ENCODE measurements at places on chromosomes 13 and 19.
A peak's percentile ranks its signal among the peaks of the same experiment; 100 is the strongest.

GRCh38 chr13:93307651-93308050, 81.0 kb downstream of the GPC6 start:
- no peak for DNase-seq

DNA sequence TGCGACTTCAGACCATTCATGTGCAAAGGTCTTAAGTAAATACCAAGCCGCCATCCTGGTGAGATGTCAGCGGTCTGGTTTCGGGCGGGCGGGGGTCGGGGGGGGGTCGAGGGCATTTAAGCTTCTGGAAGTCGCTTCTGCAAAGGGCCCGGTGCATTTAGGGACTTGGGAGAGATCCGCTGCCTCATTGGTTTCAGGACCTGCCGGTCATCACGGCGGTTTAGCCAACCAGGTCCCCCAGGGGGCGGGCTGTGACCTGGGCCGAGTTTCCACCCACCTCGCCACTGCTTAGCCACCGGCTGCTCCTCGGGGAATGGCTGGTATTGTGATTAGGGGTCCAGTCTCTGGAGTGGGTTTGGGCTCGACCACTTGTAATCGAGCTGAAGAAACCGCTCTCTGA, 7.8 kb downstream of the ANKLE1 start:
- DNase-seq: peak; percentile 95

GRCh38 chr13:72181661-72182060, 314.7 kb upstream of the DACH1 start:
- DNase-seq: no peak

GRCh38 chr13:102443249-102443648, 41.4 kb upstream of the FGF14 start:
- no peak for DNase-seq

DNA sequence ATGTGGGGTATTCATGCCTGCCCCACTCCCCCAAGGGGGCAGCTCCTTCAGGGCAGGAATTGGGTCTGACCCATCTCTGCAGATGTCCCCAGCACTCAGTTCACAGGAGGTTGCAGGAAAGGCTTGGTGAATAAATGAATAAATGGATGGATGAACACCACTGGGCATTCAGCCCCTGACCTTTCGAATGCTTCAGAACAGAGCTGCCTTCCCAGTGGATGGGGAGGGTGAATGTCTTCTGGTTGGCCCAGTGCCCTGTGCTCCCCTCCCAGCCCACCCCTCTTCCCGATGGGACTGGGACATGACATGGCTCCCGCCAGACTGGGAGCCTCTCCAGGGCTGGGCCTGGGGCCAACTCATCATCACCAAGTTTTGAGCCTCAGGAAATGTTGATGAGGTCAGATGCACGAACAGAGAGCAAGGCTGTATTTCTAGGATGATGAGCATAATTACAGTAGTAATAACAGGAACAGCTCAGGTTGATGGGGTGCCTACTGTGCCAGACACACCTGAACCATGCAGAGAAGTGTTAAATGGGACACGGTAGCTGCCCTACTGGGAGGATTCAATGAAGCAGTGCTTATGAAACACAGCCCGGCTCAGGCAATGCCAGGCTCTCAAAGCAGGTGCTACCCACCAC, 25.7 kb downstream of the VRK3 start:
- DNase-seq: no peak

DNA sequence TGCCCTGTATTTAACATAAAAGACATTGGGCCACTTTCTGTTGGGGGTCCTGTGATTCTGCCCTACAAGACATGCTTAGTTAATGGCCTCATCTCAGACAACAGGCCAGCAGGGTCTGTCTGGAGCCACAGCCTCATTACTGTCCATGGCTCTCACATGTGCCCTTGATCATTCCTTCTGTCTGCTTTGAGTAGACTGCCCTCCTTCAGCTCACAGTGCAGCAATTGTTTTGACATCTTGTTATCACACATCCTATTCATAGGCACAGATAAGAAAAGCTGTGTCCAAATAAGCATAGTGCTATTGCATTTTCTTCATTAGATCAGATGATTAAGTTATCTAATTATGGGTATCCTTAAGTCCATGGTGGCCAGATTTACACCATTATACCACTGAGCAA, 127.9 kb downstream of the KCTD12 start:
- DNase-seq: no peak

DNA sequence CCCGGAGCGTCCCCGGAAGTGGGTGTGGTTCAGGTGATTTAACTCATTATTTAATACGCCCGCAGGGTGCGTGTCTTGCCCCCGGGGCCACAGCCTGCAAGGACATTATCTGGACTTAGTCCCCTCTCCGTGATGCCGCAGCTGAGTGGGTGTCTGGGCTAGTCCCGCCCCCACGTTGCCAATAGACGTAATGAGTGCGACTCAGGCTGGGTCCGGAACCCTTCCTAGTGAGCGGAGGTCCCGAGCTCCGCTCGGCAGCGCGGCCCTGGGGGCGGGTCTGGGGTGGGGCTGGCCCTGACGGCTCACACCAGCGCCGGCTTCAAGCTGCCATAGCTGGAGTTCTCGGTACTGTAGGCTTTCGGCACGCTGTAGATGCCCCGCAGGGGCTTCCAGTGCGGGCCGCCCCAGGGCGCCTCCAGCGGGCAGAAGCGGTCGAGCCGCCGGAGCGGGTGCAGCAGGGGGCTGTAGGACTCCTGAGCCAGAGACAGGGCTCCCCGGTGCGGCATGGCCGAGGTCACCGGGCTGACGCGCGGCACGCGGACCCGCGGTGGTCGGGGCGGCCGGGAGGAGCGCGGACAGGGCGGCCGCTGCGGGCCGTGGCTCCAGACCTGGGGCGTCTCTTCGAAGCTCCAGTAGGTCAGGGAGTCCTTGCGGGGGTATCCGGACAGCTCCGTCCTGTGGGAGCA, 918 bp upstream of the LHB start:
- DNase-seq: peak; percentile 87

DNA sequence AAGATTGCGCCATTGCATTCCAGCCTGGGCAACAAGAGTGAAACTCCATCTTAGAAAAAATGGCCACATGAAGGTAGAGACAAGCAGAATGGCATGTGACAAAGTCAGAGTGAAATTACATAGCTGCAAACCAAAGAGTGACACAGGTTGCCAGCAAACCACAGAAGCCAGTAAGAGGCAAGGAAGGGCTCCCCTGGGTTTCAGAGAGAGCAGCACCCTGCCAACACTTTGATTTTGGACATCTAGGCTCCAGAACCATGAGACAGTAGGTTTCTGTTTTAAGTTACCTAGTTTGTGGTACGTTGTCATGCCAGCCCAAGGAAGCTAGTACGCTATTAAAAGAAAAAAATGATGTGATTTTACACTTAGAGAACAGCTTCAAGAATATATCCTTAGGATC, 1.9 kb downstream of the NLRP4 start:
- DNase-seq: no peak

DNA sequence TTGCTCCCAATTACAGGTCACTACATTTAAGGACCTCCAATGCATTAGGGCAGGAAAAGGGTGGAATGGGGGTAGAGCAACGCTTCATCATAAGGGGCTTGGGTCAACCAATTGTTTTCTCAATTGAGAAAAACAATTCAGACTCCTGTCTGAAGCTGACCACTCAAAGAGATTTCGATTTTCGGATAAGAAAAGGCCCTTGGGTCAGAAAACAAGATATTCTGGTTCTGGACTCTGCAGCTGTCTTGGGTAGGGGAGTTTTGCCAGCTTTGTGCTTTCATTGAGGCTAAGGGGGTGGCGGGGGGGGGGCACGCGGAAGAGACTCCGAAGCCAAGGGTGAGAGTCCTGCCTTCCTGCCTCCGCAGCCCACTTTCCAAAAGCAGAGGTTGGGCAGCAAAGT, 4.8 kb upstream of the ZNF98 start:
- no peak for DNase-seq

- peak; percentile 59 for DNase-seq
Measured at GRCh38 chr13:93004919-93005318, 221.7 kb upstream of the GPC6 start.

- DNase-seq: peak; percentile 77
Measured at GRCh38 chr19:4518345-4519171, at the start of gene PLIN4. Gene PLIN4 (minus strand): TSS chr19:4518486. CDS start chr19:4518272, 214 bp downstream.

DNA sequence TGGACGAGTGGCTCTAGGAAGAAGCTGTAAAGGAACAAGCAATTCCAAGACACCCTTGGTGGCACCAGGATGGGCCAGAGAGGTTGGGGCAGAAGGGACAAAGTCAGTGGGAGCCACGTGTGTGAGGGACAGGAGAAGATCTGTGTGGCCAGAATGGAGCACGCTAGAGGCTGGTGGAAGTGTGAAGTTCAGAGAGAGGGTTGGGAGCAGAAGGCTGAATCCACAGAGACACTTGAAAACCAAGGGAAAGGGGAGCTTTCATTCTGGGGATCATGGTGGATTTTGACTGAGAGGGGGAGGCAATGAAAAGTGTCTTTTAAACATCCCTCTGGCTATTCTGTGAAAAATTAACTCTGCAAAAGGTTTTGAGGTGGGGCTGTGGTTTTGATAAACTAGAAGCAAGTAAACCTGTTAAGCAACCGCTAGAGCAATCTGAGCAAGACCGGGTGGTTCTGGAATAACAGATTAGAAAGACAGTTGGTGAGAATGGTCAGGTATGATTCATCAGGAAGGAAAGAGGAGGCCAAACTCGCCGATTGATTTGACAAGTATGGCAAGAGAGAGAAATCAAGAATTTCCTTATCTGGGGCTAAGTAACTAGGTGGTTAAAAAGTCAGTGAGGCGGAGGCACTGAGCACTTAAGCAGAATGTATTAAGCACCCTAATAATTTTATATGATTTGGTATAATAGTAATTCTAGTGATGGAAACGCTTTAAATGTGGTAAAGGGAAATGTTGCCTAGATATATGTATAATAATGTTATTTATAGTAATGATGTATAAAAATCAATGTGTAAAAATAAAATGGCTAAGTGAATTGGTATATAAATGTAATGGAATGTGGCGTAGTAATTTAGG, 140.0 kb downstream of the MYO16 start:
- DNase-seq: no peak

DNA sequence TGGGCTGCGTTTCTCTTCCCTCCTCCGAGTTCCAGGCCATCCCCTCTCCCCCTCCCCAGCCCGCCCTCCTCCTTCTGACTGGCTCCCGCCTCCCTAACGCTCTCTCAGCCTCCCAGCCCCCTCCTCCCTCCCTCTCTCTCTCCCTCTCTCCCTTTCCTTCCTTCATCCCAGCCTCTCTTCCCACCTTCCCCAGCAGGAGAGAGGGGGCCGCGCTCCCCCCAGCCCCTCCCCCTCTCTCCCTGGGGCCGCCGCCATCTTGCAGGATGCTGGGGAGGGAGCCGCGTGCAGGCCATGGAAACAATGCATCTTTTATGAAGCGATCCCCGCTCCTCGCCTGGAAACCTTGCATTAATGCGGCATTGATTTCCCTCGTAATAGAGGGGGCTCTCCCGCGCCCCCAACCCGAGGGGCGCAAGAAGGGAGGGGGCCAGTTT, 42.6 kb upstream of the ADGRL1 start:
- DNase-seq: peak; percentile 95

DNA sequence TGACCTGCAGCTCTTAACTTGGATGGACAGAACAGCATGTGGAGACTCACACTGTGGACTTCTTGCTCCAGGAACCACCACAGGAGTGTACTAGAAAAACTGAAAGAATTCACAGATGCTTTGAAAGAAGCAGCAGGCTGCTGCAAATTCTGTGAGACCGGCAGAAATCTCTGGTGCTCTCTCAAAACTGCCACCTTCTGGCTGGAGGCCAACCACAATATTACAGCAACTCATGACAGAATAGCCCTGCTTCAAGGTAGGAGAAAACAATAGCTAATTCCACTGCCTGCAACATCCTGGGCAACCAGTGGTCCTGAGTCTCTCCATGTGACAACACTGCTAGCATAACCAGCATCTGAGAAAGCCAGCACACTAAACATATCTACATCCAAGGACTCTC, 26.9 kb downstream of the CDK8 start:
- DNase-seq: peak; percentile 55

GRCh38 chr13:113876346-113877148, 12.7 kb upstream of the GAS6 start:
- DNase-seq: peak; percentile 22

DNA sequence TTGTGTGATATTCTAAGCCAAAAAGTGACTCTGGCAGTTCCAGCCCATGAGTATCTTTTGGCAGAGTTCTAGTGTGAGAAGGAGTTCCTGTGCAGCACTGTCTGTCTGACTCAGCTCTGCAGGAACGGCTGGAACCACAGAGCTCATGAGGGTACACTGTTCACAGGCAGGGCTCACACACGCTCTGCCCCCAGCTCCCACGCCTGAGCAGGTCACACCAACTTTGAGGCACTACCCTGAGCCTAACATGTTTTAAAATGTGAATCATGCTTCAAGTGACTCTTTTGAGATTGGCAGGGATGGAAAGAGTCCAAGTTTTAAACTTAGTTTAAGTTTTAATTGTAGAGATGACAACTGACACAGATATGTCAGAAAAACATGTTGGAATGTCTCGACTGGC, 1203.3 kb downstream of the UQCRFS1 start:
- DNase-seq: no peak

- DNase-seq: no peak
Measured at GRCh38 chr19:7830272-7830771, 304 bp downstream of the EVI5L start.

DNA sequence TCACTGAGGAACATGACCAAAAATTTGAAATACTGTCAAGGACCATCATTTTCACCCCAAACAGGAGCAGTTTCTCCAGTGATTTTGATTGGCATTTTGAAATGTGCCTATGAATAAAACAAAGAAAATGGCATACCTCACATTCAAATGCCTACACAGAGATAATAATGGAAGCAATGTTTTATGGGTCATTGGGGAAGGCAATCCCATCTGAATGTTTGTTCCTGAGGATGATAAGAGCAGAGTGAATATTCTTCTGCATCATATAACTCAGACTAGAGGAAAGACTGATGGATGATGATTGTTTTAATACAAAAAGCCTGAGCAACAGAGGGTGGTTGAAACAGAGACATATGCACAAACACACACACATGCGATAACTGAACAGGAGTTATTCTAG, 2749.9 kb downstream of the PCDH9 start:
- DNase-seq: no peak

GRCh38 chr13:113946409-113947181, 27.3 kb downstream of the C13orf46 start:
- DNase-seq: no peak

DNA sequence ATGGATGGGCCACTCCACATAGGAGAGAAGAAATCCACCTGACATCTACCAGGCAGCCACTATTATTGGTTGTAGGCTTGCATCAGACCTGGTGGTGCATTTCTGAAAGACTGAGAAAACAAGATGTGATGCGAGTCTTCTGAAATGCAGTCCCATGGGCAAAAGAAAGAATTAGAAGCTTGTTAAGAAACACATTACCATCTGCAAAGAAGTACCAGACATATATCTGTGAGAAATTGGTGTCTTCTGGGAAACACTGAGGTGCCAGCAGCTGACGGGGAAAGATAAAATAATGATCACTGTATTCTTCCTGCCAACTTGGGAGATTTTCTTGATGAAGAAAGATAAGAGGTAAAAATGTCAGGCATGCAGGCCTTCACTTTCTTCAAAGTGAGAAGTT, 14.4 kb downstream of the AMER2 start:
- no peak for DNase-seq

- DNase-seq: no peak
Measured at GRCh38 chr13:111941845-111942447, 125.0 kb upstream of the SOX1 start.

- no peak for DNase-seq
Measured at GRCh38 chr19:7833225-7834099, 3.4 kb downstream of the EVI5L start.

- DNase-seq: no peak
Measured at GRCh38 chr13:100378533-100378932, 210.1 kb downstream of the GGACT start.
